ENCODE measurements at places on chromosomes 5 and 9. TPM values are rescaled to one million over a fixed set of nuclear protein-coding genes. Genes with fewer than 3 reads are reported as not detected.
A peak's percentile ranks its signal among the peaks of the same experiment; 100 is the strongest.

NAA35 gene
- total RNA-seq: 13.5 TPM

LPAR1 gene
- not detected for total RNA-seq

RCL1 gene
- total RNA-seq: 12.9 TPM

SOX30 gene
- not detected for total RNA-seq

PRDM9 gene
- total RNA-seq: not detected

FRMD3 gene
- total RNA-seq: 6.8 TPM

PLAC8L1 gene
- total RNA-seq: 0.20 TPM

MSX2 gene
- not detected for total RNA-seq

TLX3 gene
- not detected for total RNA-seq

PCDH12 gene
- 22.2 TPM for total RNA-seq

FOXD4 gene
- 0.20 TPM for total RNA-seq

CBY3 gene
- total RNA-seq: not detected

GRCh38 chr9:115632391-115632790 lies 514.4 kb upstream of the TNC start:
- no peak for DNase-seq

GRCh38 chr5:149679876-149680809 lies 50.0 kb upstream of the PPARGC1B start:
- DNase-seq: no peak

DNA sequence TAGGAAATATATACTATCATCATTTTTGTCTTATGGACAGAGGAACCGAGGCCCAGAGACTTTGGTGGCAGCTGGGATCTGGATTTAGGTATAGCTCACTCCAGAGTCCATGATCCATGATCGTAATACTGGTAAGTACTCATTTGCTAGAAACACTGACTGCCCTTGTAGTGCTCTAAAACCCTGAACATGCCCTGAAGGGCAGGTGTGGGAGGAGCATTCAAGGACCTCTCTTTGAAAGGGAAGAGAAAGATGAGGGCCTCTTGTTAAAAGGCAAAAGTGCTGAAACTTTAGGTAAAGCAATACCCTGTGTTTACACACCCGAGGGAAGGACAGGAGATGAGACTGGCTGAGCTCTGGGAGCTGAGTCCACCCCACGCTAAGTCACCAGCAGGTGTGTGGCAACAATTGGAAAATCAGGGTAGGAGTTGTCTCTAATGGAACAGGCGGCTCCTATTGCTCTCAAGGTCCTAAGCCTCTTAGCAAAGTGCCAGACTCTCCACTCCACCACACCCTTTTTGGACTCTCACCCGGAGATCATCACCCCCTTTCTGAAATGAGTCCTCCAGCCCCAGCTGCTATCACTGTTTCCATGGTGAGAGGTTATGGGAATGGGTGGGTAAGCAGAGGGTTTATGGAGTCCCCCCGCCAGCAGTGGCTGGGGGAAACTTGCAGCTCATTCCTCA lies 34.8 kb downstream of the TRPC7 start:
- DNase-seq: no peak

- no peak for DNase-seq
Measured at GRCh38 chr5:639584-640213, 27.6 kb downstream of the CEP72 start.

DNA sequence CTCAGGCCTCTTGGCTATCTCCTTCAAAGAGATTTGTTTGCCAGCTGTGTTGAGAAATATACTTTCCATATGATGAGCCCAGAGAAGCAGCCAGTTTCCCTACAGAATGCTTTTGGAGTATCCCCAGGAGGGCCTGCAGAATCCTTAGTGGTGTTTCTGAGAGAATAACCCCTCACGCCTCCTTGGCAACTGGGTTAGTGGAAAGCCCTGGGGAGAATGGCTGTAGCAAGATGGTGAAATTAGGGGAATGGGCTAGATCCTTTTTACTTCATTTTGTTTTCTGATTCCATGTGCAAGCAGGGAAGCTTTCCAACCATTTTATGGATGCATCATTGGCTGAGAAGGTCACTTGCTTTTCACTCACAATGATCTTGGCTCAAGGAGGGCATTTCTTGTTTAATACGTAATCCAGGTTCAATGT lies 364.6 kb downstream of the DMRT2 start:
- DNase-seq: no peak

DNA sequence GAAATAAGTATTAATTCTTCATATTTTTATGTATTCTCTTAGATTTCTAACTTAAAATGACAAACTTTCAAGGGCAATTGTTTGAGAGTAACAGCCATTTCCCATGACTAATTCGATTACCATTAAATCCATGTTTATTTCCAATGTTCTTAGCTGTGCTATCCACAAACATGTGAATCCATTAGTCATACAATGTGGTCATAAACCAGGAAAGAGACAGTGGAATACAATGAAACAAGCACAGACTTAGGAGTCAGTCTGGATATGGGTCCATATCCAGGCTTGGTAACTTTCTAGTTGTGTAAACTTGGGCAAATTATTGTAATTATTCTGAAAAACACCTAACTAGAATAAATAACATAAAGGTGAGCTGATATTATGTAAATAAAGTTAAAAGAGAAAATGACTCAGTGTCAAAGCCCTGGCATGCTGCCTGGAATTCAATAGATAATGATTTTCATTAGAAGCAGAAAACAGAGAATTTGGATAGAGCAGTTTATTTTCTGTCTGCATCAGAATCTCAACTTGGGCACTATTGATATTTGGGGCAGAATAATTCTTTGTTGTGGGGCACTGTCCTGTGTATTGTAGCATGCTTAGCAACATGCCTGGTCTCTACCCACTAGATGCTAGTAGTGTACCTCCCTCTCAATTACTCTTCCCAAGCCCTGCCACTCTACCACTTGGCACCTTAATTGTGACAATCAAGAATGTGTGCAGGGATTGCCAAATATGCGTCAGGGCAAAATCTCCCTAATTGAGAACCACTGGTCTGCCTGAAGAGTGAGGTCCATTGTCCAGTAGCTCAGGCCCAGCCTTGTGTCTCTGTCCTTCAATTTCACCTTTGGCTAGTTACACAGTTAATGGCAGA lies 44.7 kb upstream of the SLC27A6 start:
- peak; percentile 90 for DNase-seq

GRCh38 chr9:90099262-90099963 lies 494.6 kb downstream of the GADD45G start:
- DNase-seq: peak; percentile 27

DNA sequence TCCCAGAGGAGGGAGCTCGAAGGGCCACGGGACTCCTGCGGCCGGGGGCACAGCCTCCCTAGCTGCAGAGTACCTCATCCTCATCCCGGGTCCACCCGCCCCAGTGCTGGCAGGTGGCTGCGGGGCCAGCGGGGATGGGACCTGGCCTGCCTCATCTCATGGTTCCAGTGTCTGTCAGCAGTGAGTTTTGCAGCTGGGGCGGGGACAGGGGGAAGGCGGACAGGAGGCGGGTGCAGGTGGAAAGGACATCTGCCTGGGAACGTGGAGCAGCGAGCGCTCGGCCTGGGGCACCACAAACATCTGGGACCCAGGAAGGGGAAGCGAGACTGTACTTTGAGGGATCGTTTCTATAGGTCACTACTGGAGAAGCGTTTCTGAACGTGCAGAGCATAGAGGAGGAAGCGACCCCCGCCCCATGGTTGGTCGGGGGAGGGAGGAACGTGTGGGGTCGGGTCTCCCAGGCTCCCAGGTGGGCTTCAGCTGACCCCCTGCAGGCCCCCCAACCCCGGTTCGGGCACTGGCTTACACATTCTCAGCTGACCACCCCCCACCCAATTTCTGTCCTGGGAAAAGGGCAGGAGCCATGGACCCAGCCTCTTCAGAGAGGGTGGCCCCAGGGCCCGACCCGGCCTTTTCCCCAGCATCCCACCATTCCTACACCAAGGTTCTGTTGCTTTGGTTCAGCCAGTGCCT lies 56.5 kb upstream of the NOTCH1 start:
- no peak for DNase-seq
